ENCODE measurements at places on chromosomes 16 and 17. TPM values are rescaled to one million over a fixed set of nuclear protein-coding genes. Genes with fewer than 3 reads are reported as not detected.

DNA sequence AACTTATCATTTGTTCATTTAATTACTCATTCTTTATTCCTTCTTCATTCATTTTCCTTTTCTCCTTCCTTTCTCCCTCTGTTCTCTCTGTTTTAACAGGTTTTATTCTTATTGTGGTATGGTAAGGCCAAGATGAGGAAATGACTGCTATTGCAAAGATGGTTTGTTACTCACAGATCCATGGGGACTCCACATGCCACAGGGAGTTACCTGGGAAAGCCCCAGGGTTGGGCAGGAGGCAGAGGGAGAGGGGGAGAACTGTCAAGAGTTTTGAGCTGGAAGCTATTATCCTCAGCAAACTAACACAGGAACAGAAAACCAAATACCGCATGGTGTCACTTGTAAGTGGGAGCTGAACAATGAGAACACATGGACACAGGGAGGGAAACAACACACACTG, 453.3 kb downstream of the WWOX start:
- no peak for DNase-seq

DNA sequence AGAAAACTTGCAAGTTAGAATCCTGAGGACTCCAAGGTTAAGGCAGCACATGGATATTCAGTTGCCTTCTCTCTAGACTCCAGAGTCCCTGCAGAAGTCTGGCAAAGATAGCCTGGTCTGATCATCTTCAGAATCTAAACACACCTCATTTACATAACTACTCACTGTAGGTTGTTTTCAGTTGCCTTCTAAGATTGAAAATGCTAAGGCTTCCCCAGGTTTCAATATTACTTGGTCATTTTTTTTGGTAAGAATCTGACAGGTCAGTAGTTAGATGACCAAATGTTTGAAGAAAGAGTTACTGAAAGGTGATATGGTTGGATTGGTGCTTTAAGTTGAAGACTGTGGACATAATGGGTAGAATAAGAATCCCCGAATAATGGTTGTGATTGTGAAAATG, 205.4 kb upstream of the KCNJ16 start:
- no peak for DNase-seq

ZNF750 gene
- not detected for total RNA-seq

FA2H gene
- not detected for total RNA-seq

- no peak for DNase-seq
These were observed 1.3 kb downstream of the NAGS start for GRCh38 chr17:44005527-44006271.

GRCh38 chr17:4344926-4345325, 21.5 kb downstream of the UBE2G1 start:
- DNase-seq: no peak

DNA sequence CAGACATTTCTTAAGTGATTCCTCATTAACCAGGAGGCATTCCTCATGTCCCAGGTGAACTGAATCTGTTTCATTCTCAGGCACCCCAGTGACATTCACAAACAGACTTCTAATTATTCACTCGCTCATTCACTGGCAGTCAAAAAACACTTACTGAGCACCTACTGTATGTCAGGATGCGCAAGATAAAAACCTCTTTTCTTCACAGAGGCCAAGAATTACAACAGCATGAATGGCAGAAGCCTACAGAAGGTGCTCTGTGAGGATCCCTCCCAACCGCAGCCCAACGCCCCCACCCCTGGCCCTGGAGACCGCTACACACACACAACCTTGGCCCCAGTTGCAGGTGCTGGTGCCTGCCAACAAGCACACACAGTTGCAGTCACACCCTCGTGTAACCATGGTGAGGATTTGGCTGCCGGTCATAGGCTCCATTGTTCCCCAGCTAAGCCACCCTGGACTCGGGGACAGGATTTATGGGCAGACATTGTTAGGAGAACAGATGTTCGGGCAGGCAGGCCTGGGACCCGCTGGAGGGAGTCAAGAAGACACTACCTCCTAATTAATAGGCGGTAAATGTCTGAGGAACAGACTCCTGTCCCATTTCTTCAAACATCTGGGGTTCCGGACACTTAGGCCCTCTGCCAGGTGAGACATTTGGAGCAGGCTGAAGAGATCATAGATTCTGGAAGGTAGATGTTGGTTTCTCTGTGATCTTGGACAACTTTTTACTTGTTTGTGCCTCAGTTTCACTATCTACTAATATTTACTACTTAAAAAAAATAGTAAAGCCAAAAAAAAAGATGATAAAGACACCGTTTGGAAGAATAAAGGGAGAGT, 43.2 kb downstream of the CUEDC1 start:
- no peak for DNase-seq

KRTAP4-3 gene
- total RNA-seq: not detected

- no peak for DNase-seq
These were observed 29.7 kb upstream of the WSB1 start for GRCh38 chr17:27264068-27264812.

- DNase-seq: no peak
These were observed 2.9 kb upstream of the CBX8 start for GRCh38 chr17:79799538-79800324.

TP53TG3B gene
- 0.21 TPM for total RNA-seq

FBXW10 gene
- not detected for total RNA-seq

MT1F gene
- not detected for total RNA-seq

DNA sequence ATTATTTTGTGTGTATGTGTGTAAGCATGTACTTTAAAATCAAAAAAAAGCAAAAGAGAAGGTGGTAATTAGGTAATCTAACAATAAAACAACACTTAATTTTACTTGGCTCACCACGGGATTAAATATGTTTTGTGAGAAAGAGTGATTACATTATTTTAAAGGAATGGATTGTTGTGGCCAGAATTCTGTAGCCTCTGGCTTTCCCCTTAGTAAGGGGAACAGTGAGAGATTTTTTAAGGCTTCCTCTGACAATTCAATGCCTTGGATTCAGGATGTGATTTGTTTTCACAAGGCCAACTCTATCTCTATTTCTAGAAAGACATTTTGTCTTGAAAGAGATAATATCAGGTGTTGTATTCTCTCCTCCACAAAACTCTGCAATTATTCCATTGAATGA, 560.3 kb upstream of the CDH8 start:
- no peak for DNase-seq

TBC1D3E gene
- total RNA-seq: not detected

DNA sequence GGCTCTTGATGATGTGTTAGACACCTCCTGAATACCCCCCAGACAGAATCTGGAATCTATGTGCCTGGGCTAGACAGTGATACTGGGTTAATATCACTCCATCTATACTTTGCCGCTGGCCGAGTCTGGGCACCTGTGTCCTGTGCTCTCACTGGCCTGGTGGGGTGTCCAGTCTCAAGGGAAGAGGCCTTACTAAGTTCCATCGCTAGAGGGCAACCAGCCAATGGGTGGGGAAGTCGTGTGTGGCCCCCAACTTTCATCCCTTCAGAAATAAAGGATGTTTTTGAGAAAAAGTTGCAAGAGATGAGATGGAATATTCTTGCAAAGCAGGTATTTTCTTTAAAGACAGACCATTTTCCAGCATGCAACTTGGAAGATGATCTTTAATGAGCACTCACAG, 1.6 kb upstream of the GLP2R start:
- DNase-seq: no peak

EMC6 gene
- total RNA-seq: 65.9 TPM

DNA sequence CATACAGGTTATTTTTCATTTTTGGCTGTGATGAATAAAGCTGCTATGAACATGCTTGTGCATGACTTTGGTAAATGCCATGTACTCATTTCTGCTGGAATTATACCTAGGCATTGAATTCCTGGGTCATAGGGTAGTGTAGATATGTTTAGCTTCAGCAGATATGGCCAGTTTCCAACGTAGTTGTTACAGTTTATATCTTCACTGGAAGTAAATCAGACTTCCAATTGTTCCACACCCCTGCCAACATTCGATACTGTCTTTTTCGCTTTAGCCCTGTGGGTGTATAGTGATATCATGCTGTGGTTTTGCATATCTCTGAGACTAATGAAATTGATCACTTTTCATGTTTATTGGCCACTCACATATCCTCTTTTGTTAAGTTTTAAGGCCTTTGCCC, 50.4 kb downstream of the ARHGAP27 start:
- no peak for DNase-seq

- DNase-seq: no peak
These were observed 31.4 kb upstream of the RNPS1 start for GRCh38 chr16:2299121-2299914.

DNA sequence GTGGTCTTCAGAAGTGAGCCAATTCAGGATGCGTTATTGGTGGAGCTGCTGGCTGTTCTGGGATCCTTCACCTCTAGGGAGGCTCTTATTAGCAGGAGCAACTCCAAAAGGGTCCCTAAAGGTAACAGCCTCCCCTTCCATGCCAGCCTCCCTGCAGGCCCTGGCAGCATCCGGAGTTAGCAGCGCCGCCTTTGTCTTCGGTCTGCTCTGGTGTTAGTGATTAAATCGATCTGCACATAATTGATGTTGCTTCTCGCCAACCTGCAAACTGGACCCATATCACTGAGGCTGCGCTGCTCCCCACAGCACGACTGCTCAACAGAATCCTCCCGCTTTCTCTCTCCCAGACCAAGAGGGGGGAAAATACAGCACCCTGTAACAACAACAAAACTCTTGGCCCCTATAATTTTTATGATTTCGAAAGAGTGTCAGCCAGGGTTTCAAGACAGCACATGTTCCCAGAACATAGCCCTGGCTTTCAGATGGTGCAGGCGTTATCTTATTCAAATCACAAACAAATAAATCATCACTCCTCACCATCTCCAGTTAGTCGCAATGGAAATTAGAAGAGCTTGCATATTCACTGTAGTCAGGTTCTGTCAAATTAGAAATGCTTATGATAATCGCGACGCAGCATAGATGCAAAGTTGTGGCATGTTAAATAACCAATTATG, 76.0 kb downstream of the IRX3 start:
- no peak for DNase-seq

DNA sequence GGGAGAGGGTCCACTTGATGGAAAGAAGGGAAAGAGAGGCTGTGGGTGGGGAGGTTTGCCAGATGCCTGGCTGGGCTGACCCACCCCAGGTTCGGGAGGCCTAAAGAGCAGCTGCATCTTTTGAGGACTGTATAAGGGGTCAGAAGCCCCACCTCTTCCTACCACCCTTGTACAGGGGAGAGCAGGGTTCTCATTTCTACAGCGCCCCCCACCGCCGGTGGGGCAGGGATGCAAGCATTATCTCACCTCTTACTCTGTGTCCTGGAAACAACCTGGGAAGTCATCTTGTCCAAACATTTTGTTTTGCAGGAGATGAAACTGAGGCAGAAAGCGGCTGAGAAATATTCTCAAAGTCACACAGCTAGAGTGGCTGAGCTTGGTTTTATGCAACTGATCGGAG, 22.5 kb upstream of the CCDC182 start:
- DNase-seq: no peak

ITGA3 gene
- total RNA-seq: 344 TPM

ZFPM1 gene
- total RNA-seq: 6.5 TPM

DNA sequence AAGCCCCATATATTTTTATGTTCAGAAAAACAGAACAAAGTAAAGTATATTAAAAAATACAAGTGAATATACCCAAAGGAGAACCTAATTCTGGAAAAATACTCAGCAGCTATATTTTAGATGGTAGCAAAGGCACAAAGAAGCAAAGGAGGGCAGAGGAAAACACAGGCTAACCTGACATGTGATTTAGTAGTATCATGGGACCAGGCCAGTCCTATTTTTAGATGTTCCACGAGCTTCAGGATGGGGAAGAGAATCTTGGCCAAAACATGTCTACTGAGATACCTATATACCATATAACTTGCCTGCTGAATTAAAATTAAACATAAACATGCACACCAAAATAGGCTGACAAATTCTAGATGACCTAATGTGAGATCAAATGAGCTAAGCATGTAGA, 32.9 kb downstream of the SMYD4 start:
- no peak for DNase-seq

DNA sequence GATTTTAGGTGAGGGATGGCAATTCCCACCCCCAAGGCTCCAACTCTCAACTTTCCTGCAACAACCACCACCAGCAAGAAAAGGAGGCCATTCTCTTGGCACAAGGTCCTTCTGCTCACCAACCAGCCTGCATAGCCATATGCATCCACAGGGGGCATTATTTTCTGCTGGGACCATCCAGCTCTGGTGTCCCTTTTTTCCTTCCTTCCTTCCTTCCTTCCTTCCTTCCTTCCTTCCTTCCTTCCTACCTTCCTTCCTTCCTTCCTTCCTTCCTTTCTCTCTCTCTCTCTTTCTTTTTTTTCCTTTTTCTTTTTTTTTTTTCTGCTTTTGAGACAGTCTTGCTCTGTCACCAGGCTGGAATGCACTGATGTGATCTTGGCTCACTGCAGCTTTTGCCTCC, 21.1 kb upstream of the COX10 start:
- DNase-seq: no peak

DNA sequence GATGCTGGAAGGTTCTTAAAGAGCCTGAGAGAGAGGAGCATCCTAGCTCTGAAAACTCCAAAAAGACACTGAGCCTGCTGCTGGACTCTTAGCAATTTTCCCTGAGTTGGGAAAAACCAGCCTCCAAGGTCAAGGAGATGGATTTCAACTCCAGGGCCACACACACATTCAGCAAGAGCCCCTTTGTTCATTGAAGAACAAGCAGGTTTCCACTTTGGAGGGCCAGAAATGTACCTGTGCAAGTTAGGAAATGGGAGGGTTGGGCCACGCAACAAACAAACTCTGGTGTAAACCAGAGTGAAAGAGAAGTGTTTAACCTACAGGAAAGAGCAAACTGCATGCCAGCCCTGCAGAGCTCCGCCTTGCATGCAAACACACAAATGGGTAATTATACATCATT, 264.8 kb upstream of the RPL38 start:
- no peak for DNase-seq

DNA sequence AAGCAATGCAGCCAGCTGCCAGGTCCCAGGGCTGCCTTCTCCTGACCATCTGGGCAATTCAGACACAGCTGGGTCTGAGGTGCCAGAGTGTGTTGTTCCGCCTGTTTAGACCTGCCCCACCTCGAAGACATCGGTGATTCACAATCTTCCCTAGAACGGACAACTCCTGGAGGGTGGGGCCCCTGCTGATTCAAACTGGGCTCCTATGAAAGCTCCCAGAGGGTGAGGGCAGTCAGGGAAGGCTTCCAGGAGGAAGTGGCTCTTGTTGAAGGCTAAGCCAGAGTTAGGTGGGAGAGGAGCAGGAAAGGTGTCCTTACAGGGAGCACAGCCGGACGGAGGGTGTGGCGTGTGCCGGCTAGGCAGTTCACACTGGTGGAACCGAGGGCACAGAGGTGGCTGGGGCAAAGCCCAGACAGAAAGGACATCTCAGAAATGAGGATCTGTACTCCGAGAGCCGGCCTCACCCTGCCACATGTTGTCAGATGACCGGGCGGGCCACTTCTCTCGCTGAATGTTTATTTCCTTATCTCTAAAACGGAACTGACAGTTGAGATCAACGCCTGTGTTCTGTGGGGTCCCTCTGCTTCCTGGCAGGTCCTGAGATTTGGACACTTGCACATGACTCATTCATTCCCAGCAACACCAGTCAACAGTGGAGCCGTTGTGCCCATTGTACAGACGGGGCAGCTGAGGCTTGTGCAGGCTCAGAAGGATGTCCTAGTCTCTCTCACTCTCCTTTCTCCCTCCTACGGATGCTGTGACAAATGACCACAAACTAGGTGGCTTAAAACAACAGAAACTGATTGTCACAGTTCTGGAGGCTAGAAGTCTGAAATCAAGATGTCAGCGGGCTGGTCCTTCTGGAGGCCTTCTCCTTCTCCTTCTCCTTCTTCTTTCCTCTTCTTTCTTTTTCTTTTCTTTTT, 26.9 kb upstream of the LITAF start:
- DNase-seq: no peak

Data from HFFc6 (cell line).